ENCODE measurements at places on chromosomes 12 and 14. TPM values are rescaled to one million over a fixed set of nuclear protein-coding genes. Genes with fewer than 3 reads are reported as not detected.

The GALNT8 gene
- under 0.01 TPM for total RNA-seq

The INSM2 gene
- not detected for total RNA-seq

The ASCL1 gene
- total RNA-seq: not detected

The PAX9 gene
- not detected for total RNA-seq

The SSTR1 gene
- total RNA-seq: 0.26 TPM

The LAG3 gene
- total RNA-seq: not detected

The DPPA3 gene
- not detected for total RNA-seq

Data from epithelial cell of alveolus of lung (primary cell).